Suprapubic skin (tissue), 4 donors: ENCODE measurements at places on chromosomes 6 and 20. TPM values are rescaled to one million over a fixed set of nuclear protein-coding genes. Genes with fewer than 3 reads are reported as not detected.
A peak's percentile ranks its signal among the peaks of the same experiment; 100 is the strongest.

Gene LINC00237
- total RNA-seq: not detected

DNA sequence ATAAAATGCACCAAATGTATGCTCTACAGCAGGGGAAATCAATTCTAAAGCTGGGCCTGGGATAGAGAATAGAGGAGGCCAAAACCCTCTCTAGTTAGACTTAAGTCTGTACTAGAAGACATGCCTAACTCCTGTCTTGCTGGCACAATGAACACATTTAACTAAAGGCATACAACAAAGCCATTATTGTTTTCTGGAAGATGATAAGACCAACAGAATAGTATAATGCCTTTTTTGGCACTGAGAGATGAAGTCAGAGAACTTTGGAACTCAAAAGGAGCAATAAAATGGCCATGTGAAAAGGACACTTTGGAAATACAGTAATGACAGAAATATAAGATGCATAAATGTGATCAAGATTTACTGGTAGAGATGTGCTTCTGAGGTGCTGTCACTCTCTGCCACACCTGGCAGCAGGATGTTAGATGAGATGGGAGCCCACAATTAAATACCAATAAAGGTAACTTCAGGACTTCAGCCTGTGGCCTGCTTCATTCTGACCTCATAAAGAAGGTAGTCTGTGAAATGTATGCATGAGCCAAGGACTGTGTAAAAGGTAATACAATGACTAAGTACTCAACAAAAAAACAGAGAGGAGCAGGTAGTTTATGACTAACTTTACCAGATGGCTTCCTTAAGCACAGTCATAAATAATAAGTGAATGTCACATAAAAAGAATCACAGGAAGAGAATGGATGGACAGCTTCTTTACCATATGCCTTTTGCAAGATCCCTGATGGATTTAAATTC is 333.4 kb downstream of the BCKDHB start:
- no peak for DNase-seq

DNA sequence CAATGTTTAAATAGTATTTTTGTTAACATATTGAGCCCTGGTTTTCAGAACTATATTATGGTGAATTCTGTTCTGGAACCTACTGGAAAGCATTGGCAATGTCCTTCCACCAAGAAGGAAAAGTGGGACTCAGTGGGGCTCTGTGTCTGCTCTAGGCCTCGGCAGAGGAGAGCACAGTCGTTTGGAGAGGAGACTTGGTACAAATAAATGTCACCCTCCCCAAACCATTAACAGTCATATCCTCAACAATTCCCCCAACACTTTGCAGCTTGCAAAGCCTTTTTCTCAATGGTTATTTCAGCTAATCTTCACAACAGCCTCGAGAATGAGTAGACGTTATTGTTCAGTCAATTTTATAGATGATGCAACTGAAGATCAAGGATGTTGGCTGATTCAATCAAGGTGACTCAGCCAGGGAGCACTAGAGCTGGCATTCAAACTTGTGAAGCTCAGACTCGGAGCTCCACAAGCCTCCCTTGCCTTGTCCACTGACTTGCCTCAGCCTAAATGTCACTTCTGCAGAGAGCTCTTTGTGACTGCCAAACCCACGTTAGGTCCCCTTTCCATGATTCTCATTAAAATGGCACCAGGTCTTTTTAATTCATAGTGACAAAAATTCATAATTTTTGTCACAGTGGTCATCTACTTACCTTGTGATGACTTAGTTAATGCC is 60.6 kb downstream of the TOX2 start:
- DNase-seq: peak; percentile 15

DNA sequence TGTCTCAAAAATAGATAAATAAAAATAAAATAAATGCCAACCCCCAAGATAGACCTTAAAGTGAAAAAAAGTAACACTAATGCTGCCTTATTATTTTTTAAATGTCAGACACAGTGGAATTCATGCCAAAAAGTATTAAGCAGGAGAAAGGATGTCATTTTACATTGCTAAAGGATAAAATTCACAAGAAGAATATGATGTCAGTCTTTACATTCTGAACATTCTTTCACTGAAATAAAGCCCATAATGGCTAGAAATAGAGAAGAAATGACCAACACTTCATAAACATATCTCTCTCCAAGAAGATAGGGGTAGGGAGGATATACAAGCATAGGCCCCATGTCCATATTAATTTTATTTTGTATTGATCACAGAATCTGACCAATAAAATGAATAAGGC is 47.4 kb downstream of the SLC23A2 start:
- no peak for DNase-seq

Gene ECT2L
- 0.13 TPM for total RNA-seq

DNA sequence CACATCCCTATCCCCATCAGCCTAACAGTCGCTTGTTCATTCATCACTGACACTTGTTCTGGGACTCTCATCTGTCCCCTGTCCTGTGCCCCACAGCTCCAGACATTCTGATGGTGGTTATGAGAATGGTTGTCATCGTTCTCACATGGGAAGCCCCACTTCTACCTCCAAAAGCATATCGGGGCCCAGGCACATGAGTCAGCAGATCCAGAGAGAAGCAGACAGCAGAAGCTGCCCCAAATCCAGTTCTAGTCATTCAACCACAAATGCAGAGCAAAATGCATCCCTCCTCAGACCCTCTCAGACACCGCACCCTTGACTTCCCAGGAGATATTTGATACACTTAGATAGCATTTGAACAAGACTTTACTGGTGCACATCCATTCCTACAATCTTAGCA is 106.0 kb downstream of the FOXF2 start:
- no peak for DNase-seq

Gene NUS1
- 17.9 TPM for total RNA-seq

DNA sequence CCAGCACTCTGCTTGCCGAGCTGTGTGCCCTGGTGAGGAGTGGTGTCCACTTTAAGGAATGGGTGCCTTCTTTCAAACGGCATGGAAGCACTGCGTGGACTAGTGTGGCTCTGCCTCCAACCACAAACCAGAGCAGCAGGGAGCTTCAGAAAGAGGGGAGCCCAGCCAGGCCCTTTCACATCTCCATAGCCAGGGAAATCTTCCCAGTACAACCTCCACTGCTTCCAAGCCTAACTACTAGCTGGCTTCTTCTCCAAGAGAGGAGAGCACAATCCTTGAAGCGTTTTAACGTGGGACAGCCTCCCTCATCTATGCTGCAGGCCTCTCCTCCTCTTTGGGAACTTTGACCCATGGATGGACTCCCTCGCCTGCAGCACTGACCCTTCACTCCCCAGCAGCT is 26.7 kb downstream of the TNXB start:
- DNase-seq: no peak

Gene BMP2
- 30.1 TPM for total RNA-seq

Gene ATG5
- total RNA-seq: 21.5 TPM

Gene RBL1
- 9.0 TPM for total RNA-seq
